ENCODE measurements at places on chromosomes 13 and 19.

DNA sequence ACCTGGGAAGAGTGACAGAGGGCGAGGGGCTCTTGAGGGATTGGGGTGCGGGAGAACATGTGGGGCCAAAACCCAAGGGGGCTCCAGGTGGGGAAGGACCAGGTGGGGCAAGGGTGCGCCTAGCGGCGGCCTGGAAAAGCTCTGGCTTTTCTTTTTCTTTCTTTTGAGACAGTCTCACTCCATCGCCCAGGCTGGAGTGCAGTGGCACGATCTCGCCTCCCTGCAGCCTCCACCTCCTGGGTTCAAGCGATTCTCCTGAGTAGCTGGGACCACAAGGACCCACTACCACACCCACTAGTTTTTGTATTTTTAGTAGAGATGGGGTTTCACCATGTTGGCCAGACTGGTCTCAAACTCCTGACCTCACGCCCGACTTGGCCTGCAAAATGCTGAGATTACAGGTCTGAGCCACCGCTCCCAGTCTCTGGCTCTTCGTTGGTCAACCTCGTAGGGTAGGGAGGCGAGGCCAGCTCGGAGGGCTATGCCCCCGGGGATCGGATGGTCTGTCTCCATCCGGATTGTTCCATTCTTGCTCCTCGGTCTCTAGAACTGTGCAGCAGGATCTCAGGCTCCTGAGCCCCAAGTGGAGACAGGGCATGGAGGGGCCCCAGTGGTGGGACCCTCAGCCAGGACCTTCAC, 3.7 kb downstream of the GADD45B start:
- DNase-seq: no peak

DNA sequence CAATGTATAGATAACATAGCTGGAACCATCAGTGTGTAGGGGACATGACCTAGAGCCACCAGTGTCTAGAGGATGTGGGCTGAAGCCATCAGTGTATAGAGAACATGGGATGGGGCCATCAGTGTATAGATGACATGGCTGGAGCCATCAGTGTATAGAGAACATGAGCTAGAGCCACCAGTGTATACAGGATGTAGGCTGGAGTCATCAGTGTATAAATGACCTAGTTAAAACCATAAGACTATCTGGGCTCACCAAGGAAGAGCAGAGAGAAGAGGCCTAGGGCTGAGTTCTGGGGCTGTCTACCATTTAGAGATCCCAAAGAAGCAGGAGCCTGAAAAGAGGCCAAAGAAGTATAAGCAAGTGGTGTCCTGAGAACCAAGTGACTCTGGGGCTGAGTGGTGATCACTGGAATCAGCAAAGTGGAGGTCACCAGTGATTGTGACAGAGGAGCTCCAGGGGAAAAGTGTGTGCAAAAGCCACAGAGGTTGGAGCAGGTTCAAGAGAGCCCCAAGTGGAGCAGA, 41.0 kb downstream of the RFX2 start:
- DNase-seq: no peak

DNA sequence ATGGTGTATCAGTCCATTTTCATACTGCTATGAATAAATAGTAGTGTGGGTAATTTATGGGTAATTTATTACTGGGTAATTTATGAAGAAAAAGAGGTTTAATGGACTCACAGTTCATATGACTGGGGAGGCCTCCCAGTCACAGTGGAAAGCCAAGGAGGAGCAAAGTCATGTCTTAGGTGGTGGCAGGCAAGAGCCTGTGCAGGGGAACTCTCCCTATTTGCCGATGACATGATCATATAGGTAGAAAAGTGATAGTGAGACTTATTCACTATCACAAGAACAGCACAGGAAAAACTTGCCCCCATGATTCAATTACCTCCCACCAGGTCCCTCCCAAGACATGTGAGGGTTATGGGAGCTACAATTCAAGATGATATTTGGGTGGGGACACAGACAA, 1137.7 kb downstream of the UQCRFS1 start:
- no peak for DNase-seq

DNA sequence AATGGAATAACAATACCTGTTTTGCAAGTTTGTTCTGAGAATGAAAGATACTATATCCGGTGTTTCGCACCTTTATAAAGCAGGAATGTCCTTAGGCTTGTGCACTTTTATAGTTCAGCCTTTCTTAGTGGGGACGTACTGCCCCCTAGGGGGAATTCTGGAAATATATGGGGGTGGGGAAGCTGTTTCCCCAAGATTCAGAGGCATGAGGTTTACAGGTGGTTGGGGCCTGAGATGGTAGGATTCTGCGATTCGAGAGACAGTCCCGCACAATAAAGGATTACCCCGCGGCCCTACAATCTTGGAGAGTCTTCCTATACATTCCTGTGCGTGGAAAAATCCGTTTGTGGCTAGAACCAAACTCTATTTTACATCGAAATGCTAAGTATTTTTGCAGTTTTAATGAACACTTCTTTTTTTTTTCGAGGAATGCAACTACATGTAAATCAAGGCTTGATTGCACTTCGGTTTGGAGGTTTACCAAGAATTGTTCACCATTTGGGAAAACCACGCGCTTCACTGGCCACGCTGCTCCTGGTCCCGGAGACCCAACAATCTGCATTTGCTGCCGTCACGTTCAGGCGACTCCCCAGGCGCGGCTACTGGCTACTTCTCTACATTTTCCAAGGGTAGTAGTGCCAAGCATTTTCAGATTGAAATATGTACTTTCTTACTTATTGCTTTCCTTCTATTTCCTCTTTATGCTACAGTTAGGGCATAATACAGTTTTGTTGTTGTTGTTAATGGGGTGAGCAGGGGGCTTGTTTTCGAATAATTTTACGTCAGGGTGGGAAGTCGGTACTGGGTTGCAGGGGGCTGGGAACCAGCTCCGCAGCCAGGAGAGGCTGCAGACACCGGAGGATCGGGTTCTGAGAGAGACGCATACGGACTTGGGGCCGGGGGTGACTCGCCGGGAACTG, 830 bp downstream of the NEK5 start:
- DNase-seq: peak; percentile 79

- no peak for DNase-seq
These were observed 1.2 kb upstream of the CHMP2A start for GRCh38 chr19:58555920-58556621.

DNA sequence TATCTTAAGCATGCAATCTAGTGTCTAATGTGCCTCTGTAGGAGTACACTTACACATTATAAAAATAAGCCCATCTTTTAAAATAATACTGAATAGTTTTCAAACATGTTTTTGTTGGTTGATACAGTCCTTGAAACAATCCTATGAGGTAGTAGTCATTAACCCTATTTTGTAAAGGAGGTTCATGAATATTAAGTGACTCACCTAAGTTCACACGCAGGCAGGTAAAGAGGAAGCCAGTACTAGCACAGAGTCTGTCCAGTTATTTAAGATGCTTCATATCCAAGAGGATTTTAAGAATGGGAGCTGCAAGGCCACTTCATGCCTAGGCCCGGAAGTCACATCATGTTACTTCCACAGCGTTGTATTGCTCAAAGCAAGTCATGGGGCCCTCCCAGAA, 121.0 kb upstream of the MAB21L1 start:
- no peak for DNase-seq

- no peak for DNase-seq
These were observed 1.0 kb upstream of the CKM start for GRCh38 chr19:45323671-45324081.

GRCh38 chr19:50517704-50518075, 4.0 kb upstream of the ASPDH start:
- no peak for DNase-seq

- DNase-seq: no peak
These were observed 173.9 kb upstream of the SERP2 start for GRCh38 chr13:44199627-44200207.

DNA sequence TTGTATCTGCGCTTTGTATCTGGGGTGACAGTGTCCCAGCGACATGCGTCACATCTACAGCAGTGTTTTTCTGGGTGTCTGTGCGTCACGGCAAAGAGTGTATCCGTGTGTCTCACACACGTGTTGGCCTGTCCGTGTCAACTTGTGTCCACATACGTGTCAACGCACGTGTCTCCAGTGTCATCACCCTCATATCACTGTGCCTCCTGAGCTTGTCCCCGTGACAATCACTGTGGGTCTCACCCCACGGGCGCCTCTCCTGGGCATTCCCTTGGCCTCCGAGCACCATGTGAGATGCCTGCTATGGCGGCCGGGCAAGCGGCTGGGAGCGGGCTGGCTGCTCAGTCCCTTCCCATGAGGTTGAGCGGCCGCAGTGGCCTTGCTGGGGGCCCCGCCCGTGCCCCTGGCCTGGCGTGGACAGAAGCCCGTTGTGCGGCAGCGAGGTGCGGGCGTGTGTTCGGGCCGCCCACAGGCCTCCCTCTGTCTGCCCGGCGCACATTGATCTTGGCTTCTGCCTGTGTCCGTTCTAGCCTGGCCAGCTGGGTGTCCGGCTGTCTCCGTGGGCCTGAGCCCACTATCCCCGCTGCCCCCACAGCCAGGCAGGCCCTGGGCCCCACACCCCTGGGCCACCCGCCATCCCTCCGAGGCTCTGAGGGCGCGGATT, 6.4 kb downstream of the NFIX start:
- no peak for DNase-seq

- DNase-seq: no peak
These were observed 262.3 kb downstream of the POU4F1 start for GRCh38 chr13:78341032-78341431.

GRCh38 chr13:36163286-36163685, 32.1 kb upstream of the DCLK1 start:
- no peak for DNase-seq

GRCh38 chr13:39369161-39369890, 233.7 kb downstream of the LHFPL6 start:
- DNase-seq: no peak

DNA sequence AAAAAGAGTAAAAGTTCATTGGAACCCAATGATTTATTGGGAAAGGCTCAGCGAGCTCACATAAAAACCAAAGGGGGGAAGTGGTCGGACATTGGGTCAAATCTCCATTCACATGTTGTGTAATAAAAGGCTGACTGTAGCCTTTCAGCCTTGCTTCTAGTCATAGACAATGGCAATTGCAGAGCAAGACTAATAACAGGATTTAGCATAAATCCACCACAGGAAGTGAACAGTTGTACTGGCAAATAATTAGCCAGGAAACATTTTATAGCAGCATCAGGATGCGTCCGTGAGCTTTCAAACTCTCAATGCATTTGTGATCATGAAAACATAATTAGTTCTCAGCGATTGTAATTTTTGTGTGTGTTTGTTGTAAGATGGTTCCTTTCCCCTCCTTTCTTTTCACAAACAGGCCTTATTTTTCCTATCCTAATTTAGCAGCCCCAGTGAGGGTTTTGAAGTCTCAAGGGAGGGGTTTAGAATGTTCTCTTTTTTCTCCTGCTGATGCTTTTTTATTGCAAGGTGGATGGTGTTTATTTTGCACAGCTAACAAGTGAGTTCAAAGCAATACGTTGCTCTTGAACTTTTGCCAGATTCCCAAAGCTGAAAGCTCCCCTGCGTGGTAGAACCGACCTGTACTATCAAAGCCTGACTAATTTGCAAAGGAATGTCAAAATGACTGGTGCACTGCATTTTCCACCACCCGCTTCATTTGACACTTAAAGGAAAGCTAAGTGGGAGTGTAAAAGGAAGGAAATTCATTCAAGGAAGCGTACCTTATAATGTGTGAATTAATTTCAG, 105.6 kb downstream of the SPRY2 start:
- no peak for DNase-seq

DNA sequence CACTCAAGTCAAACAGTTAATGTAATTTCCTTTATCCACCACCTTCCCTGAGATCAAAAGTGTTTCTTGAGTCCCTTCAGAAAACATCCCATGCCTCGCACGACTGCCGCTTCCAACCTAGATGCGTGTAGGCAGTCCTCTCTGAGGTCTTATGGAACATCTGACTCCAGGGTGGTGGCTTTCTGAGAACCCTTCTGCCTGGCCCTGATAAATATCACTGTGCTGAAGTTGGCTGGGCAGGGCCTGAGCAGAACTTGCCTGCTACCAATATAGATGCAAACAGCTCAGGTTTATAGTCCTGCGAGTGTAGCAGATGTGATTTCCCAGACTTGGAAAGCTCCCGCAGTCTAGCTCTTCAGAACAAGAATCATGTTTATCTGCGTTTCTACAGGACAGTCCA, 61.1 kb upstream of the GPR12 start:
- DNase-seq: no peak

- DNase-seq: no peak
These were observed 447 bp downstream of the RBM42 start for GRCh38 chr19:35629332-35629633.

GRCh38 chr19:40192758-40193586, 1.7 kb downstream of the MAP3K10 start:
- DNase-seq: no peak

DNA sequence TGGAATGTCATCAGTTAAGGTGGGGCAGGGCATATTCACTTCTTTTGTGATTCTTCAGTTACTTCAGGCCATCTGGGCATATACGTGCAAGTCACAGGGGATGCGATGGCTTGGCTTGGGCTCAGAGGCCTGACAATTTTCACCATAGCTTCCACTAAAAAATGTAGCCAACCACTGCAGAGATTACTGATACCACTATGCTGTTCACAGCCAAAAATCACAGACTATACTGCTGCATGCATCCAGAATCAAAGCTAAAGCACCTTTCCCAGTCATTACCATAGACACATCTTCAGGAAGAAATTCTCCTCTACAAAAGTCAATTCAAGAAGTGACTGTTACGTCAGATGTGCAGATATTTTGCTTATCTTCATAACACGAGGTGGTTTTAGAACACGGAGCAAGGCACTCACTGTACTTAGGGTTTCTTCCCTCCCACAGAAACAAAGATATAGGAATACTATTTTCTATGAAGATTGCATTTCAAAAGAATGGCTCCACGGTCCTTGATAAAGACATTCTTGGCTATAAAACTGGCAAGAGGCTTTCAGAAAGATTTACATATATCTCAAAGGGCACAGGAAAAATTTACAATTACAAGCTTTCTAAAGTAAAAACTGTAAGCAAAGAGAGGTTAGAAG, 1556.6 kb upstream of the PRR20A start:
- DNase-seq: no peak

- no peak for DNase-seq
These were observed 24.8 kb downstream of the RANBP3 start for GRCh38 chr19:5953030-5953589.

- no peak for DNase-seq
These were observed 23.3 kb downstream of the SIGLECL1 start for GRCh38 chr19:51274049-51274770.

All from right renal pelvis (tissue), 4 donors.